ENCODE measurements at places on chromosomes 12 and 14. TPM values are rescaled to one million over a fixed set of nuclear protein-coding genes. Genes with fewer than 3 reads are reported as not detected.
A peak's percentile ranks its signal among the peaks of the same experiment; 100 is the strongest.

DNA sequence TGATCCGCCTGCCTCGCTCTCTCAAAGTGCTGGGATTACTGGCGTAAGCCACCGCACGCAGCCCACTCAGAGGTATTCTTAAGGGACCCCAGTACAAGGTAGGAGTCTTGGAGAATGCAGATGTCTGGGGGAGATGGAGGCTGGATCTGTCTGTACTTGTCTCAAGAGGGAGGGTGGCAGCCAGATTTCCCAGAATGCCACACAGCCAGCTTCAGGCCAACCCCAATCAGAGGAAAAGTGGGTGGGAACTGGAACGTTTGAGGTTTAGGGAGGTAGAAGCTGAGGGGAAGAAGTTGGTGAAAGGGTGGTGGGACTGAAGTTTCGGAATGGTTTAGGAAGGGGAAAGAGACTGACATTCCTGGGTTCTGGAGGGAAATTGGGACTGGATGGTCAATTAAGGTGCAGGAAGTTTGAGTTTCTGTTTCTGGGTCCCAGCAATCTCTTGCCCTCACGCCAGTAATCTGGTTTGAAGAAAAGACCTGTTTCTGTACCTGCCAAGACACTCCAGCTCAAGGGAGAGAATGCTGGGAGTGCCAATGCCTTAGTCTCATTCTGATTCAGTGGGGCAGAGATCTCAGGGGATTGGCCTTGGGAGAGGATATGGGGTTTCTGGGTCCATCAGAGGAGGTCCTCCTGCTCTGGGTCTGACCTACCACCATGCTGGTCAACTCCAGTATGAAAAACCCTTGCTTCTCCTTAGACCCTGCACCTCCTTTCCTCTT, 8.1 kb upstream of the ZNF385A start:
- no peak for DNase-seq

- no peak for DNase-seq
Observed at GRCh38 chr14:70708717-70709570, 67.2 kb downstream of the TTC9 start.

GRCh38 chr14:98682033-98682432, 590.0 kb downstream of the BCL11B start:
- DNase-seq = no peak

Gene OSBPL8
- total RNA-seq = 39.6 TPM

Gene FBLN5
- 60.7 TPM for total RNA-seq

Gene KCNK10
- total RNA-seq = 0.11 TPM

GRCh38 chr12:128336204-128337070, 69.5 kb downstream of the TMEM132C start:
- DNase-seq = no peak

Gene MRPS35
- total RNA-seq = 71.6 TPM

GRCh38 chr14:91363776-91364523, 53.7 kb downstream of the CCDC88C start:
- DNase-seq = no peak

Gene TFCP2
- 25.3 TPM for total RNA-seq

GRCh38 chr12:15005064-15005463, 32.2 kb downstream of the PDE6H start:
- no peak for DNase-seq

GRCh38 chr14:52026901-52027300, 37.6 kb downstream of the RTRAF start:
- DNase-seq = no peak

DNA sequence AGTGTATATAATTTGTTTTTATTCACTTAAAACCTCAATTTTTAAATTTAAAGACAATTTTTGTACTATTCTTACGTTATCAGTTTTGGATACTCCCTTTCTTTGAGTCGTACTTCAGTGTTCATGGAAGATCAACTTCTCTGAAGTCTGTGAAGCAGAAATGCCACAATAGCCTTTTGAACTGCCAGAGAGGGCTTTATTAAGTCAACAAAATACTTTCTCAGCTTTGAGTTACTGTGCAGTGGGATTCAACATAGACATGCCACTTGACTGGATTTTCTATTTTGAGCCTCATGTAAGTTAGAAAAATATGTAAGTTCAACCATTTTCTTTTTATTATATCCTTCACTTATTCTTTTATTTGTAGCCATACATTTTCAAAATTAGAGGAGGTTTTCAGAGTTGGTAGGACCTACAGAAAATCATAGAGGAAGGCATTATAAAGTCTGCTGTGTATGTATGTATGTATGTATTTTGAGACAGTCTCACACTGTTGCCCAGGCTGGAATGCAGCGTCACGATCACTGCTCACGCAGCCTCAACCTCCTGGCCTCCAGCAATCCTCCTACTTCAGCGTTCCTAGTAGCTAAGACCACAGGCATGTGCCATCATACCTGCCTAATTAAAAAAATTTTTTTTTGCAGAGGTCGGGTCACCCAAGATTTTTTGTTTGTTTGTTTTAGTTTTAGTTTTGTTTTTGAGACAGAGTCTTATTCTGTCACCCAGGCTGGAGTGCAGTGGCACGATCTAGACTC, 31.3 kb upstream of the BCAT1 start:
- DNase-seq = no peak

DNA sequence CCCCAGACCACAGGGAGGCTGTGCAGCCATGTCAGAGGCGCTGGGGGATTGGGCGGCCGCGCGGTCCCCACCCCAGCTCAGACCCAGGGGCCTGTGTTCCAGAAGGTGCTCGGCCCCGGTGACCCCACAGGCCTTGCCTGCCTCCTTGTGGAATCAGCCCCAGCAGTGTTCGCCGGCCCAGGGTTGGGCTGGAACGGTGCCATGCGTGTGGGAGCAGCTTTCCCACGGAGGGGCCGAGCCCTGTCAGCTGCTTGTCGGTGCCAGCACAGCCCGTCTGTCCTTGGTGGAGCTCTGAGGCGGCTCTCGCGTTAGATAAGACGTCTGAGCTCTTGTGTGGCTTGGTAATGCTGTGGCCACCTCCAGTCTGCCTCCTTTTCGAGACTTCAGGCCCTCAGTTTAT, 8.5 kb downstream of the ZFYVE21 start:
- peak; percentile 81 for DNase-seq

- no peak for DNase-seq
Observed at GRCh38 chr12:25985316-25986175, 27.1 kb downstream of the RASSF8 start.

Gene KRT73
- total RNA-seq = not detected
